BJ (cell line): ENCODE measurements at places on chromosomes 5 and 9. TPM values are rescaled to one million over a fixed set of nuclear protein-coding genes. Genes with fewer than 3 reads are reported as not detected.

Gene SLC34A3
- polyA plus RNA-seq, result not detected in 2 replicates

DNA sequence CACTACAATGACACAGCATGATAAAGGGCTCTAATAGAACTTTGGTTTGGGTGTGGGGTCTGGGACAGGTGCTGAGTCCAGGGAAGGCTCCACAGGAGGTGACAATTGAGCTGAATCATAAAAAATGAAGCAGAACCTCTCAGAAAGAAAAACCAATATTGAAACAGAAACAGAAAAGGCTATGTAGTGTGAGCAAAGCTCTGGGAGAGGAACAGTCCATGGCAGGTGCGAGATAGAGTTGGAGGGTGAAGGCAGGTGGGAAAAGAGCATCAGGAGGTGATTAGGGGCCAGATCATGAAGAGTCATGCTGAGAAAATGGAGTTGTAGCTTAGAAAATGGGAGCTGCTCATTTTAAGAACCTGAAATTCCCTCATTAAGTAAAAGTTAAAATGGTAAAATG is 164.9 kb downstream of the KCTD16 start:
- no peak for DNase-seq

Gene SPOCK1
- 293 and 304 TPM in 2 replicates for polyA plus RNA-seq

- no peak for DNase-seq
These were observed at the start of gene GGTA1 for GRCh38 chr9:121499427-121500164. Gene GGTA1, minus strand, starts transcription at chr9:121499844. Its CDS starts 31,922 bp downstream, at chr9:121467922.

DNA sequence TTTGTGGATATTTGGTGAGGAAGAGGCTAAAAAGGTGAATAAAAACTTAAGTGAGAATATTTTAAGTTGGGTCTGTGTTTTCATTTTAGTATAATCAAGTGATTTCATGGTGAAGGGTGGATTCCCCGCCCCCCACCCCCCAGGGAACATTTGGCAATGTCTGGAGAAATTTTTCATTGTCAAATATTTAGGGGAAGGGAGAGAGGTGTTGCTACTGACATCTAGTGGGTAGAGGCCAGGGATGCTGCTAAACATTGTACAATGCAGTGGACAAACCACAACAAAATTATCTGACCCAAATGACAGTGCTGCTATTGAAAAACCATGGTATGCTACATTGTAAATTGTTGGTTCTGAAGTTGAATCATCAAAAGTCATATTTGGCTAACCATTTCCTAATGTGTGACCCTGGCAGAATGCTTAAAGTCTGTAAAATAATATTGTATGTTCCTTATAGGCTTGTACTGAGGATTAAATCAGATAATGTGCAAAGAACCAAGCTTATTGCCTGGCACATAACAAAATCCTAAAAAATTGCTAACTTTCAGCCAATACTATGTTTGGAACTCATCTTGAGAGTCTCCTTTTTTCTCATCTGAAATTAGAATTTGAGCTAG is 5.6 kb downstream of the C5orf24 start:
- DNase-seq, result no peak

DNA sequence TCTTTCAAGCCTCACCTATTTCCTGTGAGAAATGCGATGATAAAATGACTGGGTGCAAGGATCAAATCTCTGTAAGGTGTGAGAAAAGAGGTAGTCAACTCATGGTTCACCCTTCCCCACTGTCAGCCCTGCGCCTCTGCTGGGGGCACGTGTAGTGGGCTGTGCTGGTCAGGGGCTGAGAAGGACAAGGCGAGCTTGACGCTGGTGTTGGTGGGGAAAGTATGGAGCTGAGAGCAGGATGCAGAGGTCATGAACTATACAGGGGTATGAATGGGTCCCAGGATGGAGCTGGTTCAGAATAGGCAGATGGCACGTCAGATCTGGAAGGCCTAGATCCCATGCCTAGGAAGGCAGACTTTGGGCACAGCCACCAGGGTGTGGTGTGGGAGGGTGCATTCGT is 20.6 kb downstream of the PITX1 start:
- DNase-seq, result no peak

Gene CTNND2
- not detected in 2 replicates for polyA plus RNA-seq

- no peak for DNase-seq
These were observed 60.0 kb upstream of the TUT7 start for GRCh38 chr9:86413971-86414880.

Gene NMUR2
- not detected in 2 replicates for polyA plus RNA-seq

Gene GAPT
- polyA plus RNA-seq, result not detected in 2 replicates

DNA sequence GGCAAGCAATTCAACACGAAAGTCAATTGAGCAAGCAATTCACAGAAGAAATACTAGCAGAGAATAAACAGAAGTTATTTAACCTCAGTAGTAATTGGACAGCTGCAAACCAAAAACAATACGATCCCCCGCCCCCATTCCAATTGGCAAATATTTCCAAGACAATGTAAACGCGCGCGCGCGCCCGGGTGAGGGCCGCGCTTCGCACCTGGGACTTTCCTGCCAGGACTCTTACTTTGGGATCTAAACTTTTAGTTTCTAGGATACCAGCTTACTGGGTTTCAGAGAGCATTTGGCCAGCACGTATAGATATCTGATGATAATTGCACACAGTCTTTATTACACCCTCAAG is 8.6 kb downstream of the RUFY1 start:
- DNase-seq, result no peak

DNA sequence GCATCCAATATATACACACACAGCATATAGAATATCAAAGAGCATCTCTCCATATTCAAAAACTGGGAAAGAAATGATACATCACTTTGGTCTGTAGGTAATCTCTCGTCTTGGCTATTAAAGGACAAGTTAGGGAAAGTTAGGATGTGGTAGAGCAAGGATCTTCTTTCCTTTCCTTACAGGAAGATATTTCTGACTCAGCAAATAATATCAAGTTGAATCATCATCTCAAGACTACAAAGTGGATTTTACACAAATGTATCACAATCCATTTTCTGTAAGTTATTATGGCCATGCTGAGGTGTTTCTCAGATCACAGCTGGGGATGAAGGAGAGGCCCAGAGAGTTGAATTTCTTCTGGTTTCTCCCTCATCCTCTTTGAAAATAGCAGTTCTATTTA is 651.7 kb upstream of the CCNG1 start:
- no peak for DNase-seq

DNA sequence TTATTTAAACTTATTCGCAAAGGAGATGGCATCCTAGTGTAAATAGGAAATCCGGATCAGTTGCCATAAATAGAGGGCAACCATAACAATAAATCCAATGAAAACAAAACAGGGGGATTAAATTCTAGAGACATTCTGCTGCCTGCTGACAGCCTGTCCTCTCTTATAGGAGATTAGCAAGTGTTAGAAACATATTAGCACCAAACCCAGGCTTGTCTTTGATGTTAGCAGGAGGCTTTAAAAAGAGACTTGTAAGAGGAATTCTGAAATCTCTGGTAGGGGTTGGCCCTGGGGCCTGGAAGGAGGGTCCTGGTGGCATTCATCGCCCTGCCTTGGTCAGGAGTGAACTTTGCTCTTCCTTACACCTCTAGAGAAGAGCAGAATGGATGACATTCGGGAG is 21.6 kb downstream of the NDST1 start:
- no peak for DNase-seq

GRCh38 chr5:2006193-2006970 is 123.7 kb upstream of the IRX4 start:
- no peak for DNase-seq

- no peak for DNase-seq
These were observed 6.7 kb downstream of the SUSD3 start for GRCh38 chr9:93065135-93065720.

DNA sequence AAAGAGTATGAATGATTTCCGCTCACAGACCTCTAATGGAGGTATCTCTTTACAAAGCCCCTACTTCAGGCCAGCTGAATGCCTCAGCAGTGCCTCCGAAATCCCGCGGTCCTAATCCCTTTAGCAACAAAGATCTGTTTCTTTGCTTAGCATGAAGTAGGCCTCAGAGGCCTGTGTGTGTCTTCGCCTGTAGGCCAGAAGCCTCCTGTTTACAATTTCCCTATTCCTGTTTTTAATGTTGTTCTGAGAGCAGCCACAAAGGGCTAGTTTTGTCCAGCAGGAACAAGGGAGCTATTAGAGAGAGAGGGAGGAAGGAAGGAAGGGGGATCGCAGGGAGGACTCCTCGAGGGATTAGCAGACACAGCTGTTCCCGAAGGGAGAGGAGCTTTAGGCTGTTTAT is 166.4 kb upstream of the SPRY4 start:
- DNase-seq, result no peak

Gene NOTCH1
- polyA plus RNA-seq, result 0.97 and 1.3 TPM in 2 replicates

- DNase-seq, result no peak
These were observed 39.8 kb downstream of the F2RL2 start for GRCh38 chr5:76583163-76584047.

DNA sequence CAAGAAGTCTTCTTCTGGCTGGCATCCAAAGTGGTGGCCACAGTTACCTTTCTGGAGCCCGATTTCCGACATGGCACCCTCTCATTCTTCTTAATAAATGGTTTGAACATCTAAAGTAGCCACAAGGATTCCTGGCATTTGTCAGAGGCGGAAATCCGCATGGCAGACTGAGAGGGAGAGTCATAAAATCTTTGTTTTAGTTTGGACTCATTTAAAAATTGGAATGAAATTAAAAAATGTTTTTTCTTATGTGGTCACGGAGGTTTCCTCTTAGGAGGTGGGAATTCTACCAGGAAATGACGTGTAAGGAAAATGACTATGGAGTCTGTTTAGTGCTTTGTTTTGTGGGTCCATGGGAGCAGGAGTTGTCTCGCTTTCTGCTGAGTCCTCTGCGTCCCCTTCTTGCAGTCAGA is 133.0 kb upstream of the PTCH1 start:
- DNase-seq, result no peak

GRCh38 chr5:67249590-67249895 is 52.9 kb upstream of the CD180 start:
- DNase-seq, result no peak

Gene ZER1
- polyA plus RNA-seq, result 41.4 and 64.5 TPM in 2 replicates

GRCh38 chr9:129145841-129146292 is 32.2 kb downstream of the IER5L start:
- no peak for DNase-seq

- no peak for DNase-seq
These were observed 8.4 kb upstream of the DMRT3 start for GRCh38 chr9:967903-968641.

GRCh38 chr9:3746296-3747275 is 220.8 kb upstream of the RFX3 start:
- DNase-seq, result peak; percentile 70

Gene SH3PXD2B
- 11.6 and 15.5 TPM in 2 replicates for polyA plus RNA-seq

GRCh38 chr9:120915854-120916470 is 10.6 kb downstream of the TRAF1 start:
- no peak for DNase-seq

Gene FGD3
- polyA plus RNA-seq, result not detected in 2 replicates

Gene PCDHA9
- polyA plus RNA-seq, result 0.01 and 0.06 TPM in 2 replicates

- DNase-seq, result no peak
These were observed 40.5 kb downstream of the PTTG1 start for GRCh38 chr5:160462167-160462566.

DNA sequence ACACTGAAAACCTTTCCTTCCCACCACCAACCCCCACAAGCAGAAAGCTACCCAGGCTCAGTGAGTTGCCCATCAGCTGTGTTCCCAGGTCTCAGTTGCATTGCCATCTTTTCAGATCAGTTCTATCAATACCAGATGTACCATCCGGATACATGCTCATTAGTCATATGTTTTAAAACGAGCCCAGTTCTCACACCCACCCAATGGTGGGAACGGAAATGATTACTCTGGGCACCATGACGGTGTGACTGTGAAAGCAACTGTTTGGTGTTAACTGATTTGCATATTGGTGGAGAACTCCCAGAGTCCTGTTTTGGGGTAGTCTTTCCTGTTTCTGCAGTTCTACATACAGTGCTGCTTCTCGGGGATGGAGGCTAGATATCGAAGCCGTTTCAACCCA is 212.3 kb downstream of the TRIM36 start:
- no peak for DNase-seq

Gene GARNL3
- 2.1 and 2.2 TPM in 2 replicates for polyA plus RNA-seq

GRCh38 chr5:18091758-18092157 is 457.5 kb downstream of the TAF11L14 start:
- no peak for DNase-seq

Gene ARAP3
- 4.1 and 5.6 TPM in 2 replicates for polyA plus RNA-seq

DNA sequence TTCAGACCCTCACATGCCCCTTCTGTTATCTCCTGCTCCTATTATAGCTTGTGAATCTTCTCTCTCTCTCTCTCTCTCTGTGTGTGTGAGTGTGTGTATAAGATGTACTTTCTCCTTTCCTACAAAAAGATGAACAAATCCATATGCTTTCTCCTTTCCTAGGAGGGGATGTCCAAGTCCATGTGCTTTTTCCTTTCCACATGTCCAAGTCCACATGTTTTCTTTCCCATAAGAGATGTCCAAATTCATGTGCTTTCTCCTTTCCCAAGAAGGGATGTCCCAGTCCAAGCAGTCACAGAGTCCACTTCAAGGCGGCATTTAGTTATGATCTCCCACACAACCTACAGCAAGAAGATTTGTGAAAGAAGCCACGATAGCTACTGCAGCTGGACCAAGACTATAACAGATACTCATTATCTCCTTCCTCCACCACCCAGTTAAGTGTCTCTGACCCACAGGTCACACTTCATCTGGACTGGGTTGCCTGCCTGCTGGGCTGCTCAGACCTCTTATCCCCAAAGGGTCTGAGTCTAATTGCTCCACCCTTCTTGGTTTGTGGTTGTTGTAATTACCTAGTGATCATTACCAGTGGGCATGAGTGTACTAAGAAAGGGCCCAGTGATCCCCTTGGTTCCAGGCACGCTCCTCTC is 18.4 kb upstream of the FOXI1 start:
- DNase-seq, result no peak

Gene NME5
- 0.31 and 1.3 TPM in 2 replicates for polyA plus RNA-seq

Gene NEUROG1
- not detected in 2 replicates for polyA plus RNA-seq

- DNase-seq, result no peak
These were observed 45.6 kb downstream of the S1PR3 start for GRCh38 chr9:89036891-89037290.

GRCh38 chr5:178325311-178325678 is 92.7 kb upstream of the PHYKPL start:
- DNase-seq, result no peak

Gene SNCAIP
- polyA plus RNA-seq, result 1.5 and 1.7 TPM in 2 replicates

GRCh38 chr9:123715258-123715657 is 214.7 kb downstream of the DENND1A start:
- DNase-seq, result no peak

Gene MARCHF11
- polyA plus RNA-seq, result not detected in 2 replicates

DNA sequence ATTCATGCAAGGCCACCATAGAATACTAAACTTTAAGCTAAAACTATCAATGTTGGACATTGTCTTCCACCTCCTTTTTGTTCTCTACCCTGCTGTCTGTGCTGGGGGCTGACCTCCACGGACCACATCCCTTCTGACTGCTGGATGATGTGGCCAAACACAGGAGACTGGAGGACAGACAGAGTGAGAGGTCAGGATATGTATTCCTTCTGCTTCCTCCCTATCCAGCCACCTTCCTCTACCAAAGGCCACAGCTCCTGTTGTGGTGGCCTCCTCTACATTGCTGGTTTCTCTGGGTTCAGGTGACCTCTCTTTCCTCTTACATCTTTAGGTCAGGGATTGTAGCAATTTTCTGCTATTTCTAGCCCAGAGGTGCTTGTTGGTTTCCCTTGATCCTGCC is 148.1 kb downstream of the ACTBL2 start:
- DNase-seq, result no peak

DNA sequence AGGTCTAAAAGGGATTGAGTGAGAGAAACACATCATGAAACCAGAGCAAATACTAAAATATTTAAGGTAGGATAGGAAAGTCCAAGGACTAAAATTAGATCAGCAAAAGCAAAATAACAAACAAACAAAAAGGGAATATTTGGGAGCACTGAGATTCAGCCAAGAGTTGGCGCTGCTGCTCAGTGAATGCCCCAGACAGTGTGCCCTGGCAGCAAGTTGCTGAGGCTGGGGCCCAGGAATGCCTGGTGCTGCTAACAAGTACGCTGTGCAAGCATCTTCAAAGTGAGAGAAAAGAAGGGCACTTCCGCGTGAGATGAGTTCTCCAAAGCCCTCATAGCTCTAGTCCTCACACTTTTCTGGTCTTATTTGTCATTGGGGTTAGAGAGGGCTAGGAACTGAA is 603.3 kb downstream of the EFNA5 start:
- no peak for DNase-seq
